HAP-1 (cell line): ENCODE measurements at places on chromosomes 1 and 21.

DNA sequence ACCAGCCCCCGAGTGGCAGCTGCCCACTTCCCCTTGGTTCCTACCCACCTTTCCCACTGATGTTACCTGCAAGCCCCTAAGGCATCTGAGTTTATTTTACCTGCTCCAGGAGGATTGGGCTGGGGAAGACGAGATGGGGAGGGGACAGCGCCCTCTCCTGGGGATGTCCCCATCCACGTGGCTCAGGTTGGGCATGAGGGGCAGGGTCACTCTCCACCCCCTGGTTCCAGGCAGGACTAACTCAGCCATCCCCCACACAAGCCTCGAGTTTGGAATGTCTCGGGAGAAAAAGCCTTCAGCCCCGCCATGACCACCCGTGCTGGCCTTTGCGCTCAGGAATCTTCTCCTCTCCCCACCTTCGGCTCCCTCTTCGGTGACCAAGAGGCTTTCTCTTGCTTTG lies 90.0 kb downstream of the ARHGEF10L start:
- no peak for DNase-seq

GRCh38 chr1:15775706-15776105 lies 17.1 kb downstream of the FBLIM1 start:
- no peak for DNase-seq

DNA sequence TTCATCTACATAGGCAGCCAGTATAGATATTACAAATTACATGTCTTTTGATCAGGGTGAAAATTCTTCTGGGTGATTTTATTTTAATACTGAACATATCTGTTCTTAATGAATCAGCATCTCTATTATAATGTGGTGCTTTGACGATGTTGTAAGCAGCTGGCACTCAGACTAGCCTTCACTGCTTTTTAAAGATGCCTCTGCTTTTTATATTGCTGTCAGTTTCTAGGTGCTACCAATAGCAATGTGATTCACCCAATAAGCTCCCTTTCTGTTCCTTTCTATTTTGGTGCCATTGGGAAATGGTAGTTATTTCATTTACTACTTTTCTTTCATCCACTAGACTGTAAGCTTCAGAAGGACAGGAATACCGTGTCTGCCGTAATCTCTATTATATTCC lies 11.1 kb upstream of the ANGPTL1 start:
- no peak for DNase-seq

GRCh38 chr1:18960409-18960808 lies 3.9 kb upstream of the IFFO2 start:
- DNase-seq: no peak
